ENCODE measurements at places on chromosomes 4 and X. TPM values are rescaled to one million over a fixed set of nuclear protein-coding genes. Genes with fewer than 3 reads are reported as not detected.
A peak's percentile ranks its signal among the peaks of the same experiment; 100 is the strongest.

DNA sequence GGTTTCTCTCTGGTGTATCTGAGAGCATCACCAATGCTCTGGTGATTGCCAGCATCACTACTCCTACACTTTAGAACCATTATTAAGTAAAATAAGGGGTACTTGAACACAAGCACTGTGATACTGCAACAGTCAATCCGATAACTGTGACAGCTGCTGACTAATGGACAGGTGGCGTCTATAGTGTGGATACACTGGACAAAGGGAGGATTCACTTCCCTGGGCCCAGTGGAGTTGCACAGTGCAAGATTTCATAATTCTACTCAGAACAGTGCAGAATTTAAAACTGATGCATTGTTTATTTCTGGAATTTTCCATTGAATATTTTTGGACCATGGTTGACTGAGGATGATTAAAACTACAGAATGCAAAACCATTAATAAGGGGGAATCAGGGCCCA is 97.8 kb downstream of the SHROOM3 start:
- DNase-seq, result no peak

DNA sequence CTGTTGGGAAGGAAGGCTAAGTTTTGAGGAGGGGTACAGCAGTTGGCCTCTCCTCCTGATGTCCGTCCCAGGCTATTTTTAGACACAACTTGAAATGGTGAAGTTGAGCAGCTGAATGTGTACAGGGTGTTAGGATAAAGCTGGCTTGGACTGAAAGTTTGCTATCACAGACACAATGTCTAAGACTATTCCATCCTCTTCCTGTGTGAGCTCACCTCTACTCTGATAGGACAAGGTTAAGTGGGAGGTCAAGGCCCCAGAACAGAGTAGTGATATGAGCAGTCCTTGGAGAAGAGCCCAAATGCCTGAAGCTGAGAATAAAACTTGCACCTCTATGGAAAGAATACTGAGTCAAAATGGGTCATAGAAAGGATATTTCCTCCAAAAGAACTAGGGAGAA is 4.1 kb downstream of the ATP1B4 start:
- no peak for DNase-seq

GRCh38 chrX:39012621-39013111 is 211.4 kb downstream of the MID1IP1 start:
- DNase-seq, result no peak

The SLC9B2 gene
- total RNA-seq, result 3.6 TPM

GRCh38 chr4:14910411-14910810 is 91.9 kb upstream of the CPEB2 start:
- DNase-seq, result peak; percentile 76

The GPR173 gene
- total RNA-seq, result 0.86 TPM

- DNase-seq, result no peak
These were observed 76.7 kb downstream of the IRF2 start for GRCh38 chr4:184397516-184398163.

The DMRTC1B gene
- total RNA-seq, result 0.92 TPM

GRCh38 chr4:186137196-186137794 is 32.8 kb downstream of the FAM149A start:
- DNase-seq, result no peak

The CT47A7 gene
- not detected for total RNA-seq

DNA sequence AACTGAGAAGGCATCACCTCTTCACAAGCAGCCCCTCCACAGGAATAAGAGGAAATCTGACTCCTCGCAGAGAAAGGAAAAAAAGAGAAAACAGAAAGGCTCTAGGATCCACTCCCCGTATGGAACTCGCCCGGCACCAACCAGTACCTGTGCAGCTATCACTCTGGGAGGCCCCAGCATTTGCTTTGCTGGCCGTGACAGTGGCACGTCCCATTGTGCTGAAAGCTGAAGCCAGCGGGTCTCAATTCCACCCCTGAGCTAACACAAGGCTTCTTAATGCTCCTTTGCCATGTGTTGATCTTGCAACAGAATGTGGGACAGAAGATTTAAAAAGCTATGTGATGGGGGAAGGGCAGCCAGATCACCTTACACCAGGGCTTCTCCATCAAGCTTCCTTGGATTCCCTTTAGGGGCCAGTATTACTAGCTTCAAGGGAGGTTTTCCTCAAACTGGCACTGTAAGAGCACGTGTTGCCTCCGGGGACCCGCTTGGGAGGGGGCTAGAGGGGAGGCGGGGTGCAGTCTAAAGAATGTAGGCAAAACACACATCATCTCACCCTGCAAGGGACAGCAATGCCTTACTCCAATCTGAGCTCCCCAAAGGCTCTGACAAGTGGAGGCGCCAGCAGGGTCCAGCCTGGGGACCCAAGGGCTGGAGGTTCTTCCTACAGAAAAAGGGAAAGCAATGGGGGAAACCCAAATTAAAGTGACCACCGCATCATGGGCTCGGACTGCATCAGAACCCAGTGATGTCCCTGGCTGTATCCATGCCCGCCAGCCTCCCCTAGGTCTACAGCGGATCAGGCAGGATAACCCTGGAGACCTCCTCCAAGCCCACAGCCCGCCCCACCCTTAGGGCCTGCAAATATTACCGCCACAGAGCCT is 1.2 kb downstream of the USP46 start:
- no peak for DNase-seq

DNA sequence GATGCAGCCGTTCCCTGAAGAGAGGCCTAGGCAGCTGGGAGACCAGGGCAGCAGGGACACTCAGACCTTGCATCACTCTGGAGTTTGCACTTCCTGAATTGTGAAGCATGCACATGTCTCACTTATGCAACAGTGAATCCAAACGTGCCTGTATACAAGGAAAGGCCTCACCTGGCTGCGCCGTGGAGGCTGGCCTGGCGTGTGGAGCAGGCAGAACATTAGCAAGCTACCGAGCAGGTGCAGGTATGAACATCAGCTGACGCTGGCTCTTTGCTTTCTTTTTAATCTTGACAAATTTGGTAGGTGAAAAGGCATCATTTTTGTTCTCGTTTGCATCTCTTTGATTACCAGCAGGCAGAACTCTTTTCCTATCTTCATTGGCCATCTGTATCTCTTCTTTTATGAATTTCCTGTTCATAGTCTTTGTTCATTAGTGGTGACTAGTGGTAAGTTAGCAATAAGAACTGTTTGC is 37.1 kb upstream of the IRAK1 start:
- DNase-seq, result peak; percentile 45

GRCh38 chrX:46325312-46325877 is 219.8 kb downstream of the ZNF674 start:
- peak; percentile 21 for DNase-seq

DNA sequence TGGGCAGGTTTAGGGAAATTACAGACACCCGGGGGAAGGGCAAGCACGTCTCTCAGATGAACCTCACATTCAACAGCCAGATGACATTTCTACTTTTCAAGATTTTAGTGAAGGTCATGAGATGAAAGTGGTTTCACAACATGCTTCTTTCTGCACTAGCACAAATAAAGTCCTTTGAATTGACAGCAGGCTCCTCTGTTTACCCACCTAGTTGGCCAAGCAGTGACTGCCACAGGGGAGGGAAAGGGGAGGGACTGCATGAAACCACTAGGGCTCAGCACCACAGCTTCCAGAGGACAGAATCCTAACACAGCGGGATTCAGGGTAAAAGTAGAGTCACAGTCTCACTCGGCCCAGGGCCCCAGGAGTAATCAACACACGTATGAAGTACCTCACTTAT is 6.2 kb downstream of the RAB40A start:
- DNase-seq, result no peak

GRCh38 chr4:41533680-41534079 is 4.3 kb upstream of the LIMCH1 start:
- no peak for DNase-seq

- no peak for DNase-seq
These were observed 2.3 kb downstream of the ATP2B3 start for GRCh38 chrX:153519569-153520286.

The ADH1C gene
- 57.7 TPM for total RNA-seq

- DNase-seq, result no peak
These were observed 32.2 kb downstream of the CCNI start for GRCh38 chr4:77043507-77044136.

DNA sequence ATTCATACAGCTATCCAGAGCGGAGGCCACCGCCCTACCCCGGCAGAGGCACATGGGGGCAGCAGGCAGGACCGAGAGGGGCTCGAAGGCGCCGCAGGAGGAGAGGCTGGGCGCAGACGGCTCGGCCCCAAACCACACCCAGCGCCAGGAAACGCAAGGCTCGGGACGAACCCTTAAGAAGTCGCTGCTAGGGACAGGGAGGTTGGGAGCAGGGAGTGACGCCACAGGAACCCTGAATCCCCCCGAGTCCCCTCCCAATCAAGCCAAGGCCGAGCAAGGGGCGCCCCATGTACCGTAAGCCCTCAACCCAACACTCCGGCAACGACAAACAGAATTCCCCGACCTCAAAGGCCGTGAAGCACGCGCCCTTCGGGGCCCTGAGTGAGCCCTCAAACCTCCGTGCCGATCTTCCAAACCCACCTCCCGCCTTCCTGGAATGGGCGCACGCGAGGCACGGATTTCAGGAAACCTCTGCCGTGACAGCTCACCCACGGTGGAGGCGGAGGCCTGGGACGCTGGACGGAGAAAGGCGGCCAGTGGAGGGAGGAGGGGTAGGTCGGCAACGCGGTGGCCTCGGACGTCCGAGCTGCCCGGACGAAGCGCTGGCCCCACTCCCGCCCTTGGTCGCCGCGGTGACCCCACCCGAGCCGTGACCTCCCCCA is 1.8 kb downstream of the ZFYVE28 start:
- DNase-seq, result peak; percentile 80

DNA sequence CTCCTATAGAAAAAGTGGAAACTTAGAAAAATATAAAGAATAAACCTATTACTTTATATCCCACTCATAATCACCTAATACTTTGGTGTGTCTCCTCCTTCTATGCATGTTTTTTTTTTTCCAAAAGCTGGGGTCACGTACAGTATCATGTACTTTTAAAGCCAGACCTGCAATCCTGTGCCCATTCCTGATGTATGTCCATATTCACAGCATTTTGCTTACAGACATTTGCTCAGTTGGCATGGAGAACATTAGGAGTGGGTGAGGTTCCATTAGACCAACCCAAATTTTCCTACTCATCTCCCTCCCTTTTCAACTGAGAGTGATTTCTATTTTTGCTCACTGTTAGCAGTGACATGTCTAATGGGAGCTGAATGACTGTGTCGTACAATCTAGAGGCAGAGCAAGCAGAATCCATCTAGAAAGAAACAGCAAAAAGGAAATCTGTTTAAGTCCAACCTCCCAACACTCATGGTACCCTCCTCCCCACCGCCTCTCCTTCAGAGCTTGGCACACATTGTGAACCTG is 195.6 kb upstream of the KLF3 start:
- DNase-seq, result no peak

The MCUB gene
- total RNA-seq, result 10.5 TPM

The PPA2 gene
- total RNA-seq, result 84.1 TPM

- no peak for DNase-seq
These were observed 91.4 kb downstream of the DCTD start for GRCh38 chr4:182825786-182826185.

DNA sequence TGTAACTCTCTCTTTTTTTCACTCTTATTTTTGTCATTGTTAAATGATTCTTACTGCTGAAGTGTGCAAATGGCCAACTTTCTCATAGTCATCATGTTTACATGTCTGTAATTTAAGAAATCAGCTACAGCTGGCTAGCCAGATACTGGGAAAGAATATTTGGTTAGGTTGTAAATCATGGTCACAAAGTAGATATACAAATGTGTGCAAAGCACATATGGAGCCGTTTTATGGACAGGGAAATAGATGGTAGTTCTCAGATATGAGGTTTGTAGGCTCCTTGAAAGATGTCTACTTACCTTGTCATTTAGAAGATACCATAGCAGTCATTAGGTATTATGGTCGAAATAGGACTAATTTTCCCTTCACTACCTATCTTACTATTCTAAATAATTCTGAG is 430.4 kb downstream of the ADGRL3 start:
- no peak for DNase-seq

GRCh38 chrX:38985945-38986344 is 184.7 kb downstream of the MID1IP1 start:
- DNase-seq, result no peak

GRCh38 chr4:153204728-153205648 is 745 bp downstream of the TRIM2 start:
- DNase-seq, result peak; percentile 30

- DNase-seq, result no peak
These were observed 36.9 kb downstream of the LAMTOR3 start for GRCh38 chr4:99857307-99857706.
